ENCODE measurements at places on chromosomes 6 and 20.

DNA sequence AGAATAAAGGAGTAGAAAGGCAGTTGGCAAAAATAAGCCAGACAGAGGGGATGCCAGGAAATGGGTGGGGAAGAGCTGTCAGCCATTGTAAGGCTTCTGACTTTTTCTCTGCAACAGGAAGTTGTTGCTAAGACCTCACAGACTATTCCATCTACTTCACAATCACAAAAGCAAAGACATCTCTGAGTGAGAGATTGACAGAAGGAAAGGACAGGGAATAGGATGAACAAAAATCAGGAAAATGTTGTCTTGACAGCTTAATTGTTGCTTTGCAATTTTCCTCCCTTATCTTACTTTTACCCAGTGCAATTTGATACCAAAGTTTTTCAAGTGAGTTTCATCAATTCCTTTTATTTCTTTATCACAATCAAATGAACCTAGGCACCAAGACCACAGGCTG lies 291.2 kb downstream of the CBLN4 start:
- DNase-seq = no peak

DNA sequence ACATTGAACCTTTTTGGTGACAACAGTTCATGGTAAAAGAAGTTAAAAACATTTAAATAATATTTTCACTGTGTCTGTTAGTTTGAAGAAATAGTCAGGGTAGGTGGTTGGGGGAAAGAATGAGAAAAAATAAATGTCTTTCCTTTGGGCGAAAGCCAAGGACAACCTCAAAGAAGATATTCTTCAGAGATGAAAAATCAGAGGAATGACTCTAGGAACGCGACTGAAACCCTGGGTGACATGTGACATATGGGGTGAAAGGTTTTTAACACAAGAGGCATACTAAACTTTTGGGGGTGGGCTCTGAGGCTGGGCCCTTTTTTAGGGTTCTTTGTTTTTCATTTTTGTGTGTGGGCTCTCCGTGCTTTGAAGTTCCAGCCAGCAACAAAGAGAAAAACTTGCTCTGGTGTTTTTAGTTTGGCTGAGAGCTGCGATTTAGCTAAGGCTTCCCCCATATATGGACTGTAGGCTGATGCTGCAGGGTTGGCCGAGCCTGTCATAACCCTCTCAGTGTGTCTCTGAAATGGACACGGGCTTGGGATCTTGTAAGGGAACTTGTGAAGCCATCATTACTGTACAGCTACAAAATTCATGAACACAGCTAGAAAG lies 610.1 kb upstream of the ARID1B start:
- no peak for DNase-seq

GRCh38 chr6:7216941-7217621 lies 95.9 kb downstream of the SSR1 start:
- no peak for DNase-seq

GRCh38 chr20:59342023-59342957 lies 41.9 kb downstream of the EDN3 start:
- DNase-seq = no peak

GRCh38 chr20:63058696-63059335 lies 52.1 kb upstream of the BHLHE23 start:
- DNase-seq = no peak

- DNase-seq = no peak
Observed at GRCh38 chr6:14584450-14584849, 466.9 kb downstream of the CD83 start.

GRCh38 chr6:105178636-105179035 lies 1.2 kb downstream of the POPDC3 start:
- DNase-seq = no peak

DNA sequence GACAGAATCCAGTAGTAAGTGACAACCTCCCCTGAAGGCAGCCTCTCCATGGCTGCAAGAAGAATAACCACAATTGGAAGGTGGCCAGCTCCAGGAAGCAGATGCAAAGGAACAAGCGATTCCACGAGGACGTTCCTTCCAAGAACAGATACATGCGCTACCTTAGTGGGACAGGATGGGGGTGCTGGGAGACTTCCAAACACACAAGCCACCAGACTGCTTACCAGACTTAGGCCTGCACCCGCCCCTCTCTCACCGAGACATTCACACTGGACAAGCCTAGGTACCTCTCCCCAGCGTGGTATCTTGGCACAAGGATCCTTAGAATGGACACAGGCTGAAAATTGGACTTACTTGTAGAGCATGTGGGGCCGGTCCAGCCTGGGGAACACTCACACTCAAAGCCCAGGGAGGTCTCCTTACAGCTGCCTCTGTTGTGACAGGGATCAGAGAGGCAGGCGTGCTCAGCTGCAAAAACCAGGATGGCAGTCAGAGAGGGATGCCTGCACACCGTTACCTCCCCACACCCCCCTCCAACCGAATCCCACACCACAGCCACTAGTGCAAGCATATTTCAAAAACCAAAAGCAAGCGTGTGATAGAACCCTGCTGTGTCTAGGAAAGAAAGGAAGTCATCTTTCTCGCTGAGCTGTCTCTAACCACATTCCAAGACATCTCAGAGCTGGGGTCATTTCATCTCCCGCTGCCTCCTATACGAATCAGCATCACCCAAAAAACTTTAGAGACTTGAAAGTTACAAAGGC lies 22.4 kb downstream of the JAG1 start:
- no peak for DNase-seq

DNA sequence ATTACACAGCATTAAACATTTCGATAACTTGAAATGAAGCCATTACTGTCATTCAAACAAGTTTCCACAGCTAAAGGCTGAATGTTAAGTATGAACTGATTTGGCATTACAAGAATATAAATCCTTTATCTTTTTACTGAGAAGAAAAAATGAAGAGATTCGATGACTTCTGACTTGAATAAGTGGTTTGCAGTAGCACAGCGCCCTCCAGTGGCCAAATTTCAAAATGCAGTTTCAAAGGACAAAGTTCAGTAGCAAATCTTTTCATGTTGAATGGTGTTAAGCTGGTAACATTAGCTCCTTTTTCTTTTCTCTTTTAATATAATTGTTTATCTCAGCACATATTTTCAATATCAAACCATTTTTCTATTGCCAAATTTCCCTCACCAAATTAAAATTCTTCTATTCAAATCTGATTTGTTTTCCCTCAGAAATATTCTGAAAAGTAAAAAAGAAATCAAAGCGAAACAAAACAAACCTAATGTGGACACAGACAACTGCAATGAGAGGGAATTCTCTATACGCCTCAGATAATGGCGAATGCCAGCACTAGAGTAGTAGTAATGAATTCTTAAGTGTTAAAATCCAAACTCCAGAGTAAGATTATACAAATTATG lies 145.7 kb downstream of the BTBD9 start:
- DNase-seq = peak; percentile 56

- DNase-seq = no peak
Observed at GRCh38 chr6:166360243-166361076, 18.1 kb upstream of the SFT2D1 start.

DNA sequence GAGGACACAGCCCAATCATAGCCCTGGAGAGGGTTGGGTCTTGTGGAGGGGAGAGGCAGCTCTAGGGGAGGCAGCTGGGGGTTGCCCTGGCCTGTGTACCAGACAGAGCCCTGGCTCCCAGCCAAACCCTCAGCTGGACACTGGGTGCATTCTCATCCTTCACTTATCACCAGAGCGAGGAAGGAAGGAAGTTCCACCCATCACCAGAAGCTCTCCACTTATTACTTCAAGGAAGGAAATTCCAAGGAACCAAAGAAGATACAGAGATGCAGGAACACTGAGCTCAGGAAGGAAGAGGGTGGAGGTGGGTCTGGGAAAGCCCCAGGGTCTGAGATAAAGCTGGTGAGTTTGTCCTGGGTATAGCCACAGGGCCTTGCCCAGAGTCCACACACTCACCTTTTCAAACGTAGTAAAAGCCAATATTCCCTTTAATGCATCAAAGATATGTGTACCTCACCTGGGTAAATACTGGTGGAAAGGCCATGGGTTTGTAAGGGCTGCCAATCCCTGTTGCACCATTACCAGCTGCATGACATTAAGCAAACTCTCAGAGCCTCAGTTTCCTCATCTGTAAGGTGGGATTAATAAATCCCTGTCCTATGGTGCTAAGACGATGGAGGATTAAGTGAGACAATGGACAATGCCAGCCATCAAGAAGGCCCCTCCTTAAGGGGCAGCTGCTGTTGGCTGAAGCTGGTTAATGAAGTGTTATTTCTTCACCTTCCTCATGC lies 109.7 kb upstream of the NAA20 start:
- no peak for DNase-seq

GRCh38 chr20:8542110-8542486 lies 410.0 kb downstream of the PLCB1 start:
- DNase-seq = no peak

GRCh38 chr20:50996901-50997865 lies 25.7 kb downstream of the KCNG1 start:
- no peak for DNase-seq

GRCh38 chr6:84575264-84575663 lies 189.1 kb downstream of the TBX18 start:
- DNase-seq = no peak

- DNase-seq = no peak
Observed at GRCh38 chr20:38284893-38285444, 19.0 kb upstream of the BPI start.

DNA sequence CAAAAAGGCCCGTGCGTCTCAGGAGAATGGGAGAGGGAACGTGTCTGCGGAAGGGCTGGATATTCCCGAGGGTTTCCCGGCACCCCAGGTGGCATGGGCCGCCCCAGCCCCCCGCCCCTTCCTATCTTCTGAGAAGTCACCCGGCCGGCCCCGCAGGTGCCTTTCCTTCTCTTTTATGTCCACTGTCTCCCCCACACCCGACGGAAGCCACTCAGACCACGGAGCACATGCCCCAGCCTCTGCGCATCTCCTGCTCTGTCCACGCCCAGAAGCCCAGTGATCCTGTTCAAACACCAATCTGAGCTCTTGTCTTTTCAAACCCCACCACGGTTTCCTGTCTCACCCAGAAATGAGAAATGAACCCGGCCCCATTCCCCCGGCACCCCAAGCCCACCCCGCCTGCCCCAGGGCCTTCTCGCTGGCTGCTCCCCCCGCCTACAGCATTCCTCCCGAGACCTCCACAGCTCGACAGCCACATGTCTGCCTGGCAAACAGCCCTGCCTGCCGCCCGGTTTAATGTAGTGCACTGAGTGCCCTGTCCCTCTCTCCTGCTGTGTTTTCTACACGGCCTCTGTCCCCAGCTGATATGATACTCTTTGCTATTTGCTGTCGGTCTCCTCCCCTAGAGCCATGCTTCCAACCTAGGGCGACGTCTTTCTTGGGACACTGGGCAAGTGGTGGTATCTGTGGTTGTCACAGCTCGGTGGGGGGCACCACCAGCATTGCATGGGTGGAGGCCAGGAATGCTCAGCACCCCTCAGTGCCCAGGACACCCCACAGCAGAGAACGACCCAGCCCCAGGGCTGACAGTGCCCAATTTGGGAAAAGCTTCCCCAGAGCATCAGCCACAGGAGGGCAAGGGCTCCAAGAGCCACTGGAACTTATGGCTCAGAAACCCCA lies 182.7 kb downstream of the TAF4 start:
- DNase-seq = no peak

DNA sequence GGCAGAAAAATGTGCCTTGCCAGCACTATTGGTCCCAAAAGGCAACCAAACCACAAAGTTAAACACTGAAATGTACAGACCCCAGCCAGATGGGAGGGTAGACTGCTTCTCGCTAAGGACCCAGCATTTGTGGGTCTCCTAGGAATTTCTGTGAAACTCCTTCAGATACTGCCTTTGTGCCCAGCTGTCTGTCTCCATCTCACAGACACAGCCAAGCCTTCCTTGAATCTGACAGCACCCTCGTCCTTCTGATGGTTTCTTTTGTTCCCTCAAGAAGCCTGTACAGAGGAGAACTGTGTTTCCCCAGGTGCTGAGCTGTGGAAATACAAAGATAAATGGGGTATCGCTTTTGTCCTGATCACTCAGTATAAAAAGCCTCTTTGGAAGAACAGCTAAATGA lies 254.0 kb upstream of the TAB2 start:
- DNase-seq = no peak

- DNase-seq = no peak
Observed at GRCh38 chr6:152642578-152643375, 5.6 kb upstream of the SYNE1 start.

DNA sequence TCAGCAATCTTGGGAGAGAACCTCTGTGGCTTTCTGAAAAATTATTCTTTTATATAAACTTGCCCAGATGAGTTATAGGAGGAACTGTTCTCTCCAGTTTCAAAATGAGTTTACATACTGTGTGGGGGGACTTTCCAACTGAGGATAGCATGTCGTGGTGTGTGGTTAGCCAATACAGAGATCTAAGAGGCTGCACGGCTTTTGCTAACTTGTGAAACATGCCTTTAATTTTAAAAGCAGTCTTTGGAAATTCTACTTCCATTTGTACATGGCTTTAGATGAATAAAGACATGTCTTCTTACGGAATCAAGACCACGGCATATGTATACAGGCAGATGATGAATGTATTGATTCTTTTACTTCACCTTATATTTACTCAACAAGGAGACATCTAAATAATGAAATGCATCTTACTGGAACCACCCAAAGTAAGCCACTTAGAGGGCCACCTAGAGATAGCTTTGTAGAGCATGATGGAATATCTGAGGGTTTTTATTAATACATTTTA lies 39.8 kb downstream of the HIVEP1 start:
- DNase-seq = peak; percentile 31

DNA sequence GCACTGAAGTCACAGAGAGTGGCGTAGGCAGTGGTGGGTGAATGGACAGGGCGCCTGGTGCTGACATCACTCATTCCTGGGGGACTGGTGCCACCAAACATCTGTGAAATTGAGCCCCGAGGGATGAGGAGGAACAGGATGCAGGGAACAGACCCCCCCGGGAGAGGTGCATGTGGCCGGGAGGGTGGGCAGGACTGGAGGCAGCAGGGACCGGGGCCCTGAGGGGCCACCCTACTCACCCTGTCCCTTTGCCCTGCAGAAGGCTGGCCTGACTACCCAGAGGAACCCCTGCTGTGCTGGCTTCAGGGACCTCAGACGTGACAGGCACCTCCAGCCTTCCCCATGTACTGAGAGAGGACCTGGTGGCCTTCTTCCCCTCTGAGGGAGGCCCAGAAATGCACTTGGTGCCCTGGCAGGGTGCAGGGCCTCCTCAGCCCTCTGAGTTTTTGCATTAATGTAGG lies 25.1 kb downstream of the SYNDIG1 start:
- DNase-seq = no peak

GRCh38 chr6:143005816-143006215 lies 54.9 kb upstream of the AIG1 start:
- DNase-seq = no peak

GRCh38 chr20:14525426-14525825 lies 188.0 kb upstream of the FLRT3 start:
- DNase-seq = no peak

- DNase-seq = no peak
Observed at GRCh38 chr6:134165561-134166201, 113.3 kb upstream of the SLC2A12 start.

DNA sequence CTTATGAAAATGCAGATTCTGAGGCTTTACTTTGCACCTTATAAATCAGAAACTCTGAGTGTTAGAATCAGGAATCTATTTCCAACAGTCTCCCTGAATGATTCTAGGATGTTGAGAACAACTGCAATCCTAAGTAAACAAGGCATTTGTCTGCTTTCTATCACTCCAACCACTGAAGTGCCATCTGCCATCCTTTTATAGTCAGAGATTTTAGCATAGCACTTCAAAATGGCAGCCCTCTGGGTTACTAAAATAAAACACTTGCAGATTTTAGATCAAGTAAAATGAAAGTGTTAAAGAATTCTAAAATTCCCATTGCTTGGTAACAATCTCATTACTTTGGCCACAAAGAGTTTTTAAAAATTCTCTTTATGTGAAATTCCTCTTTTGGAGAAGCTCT lies 258.9 kb downstream of the CD109 start:
- DNase-seq = no peak

- no peak for DNase-seq
Observed at GRCh38 chr20:58950603-58951002, 30.5 kb upstream of the NELFCD start.

Data from stimulated activated CD8-positive, alpha-beta memory T cell treated with anti-CD3 and anti-CD28 coated beads, Interleukin-4, amount 100 ng/mL, for 1 hour (primary cell).